ENCODE measurements at places on chromosomes 6 and 20.

- DNase-seq, result no peak
Measured at GRCh38 chr20:20205141-20205861, 153.0 kb downstream of the CFAP61 start.

- DNase-seq, result no peak
Measured at GRCh38 chr20:14235355-14235754, 102.1 kb downstream of the FLRT3 start.

DNA sequence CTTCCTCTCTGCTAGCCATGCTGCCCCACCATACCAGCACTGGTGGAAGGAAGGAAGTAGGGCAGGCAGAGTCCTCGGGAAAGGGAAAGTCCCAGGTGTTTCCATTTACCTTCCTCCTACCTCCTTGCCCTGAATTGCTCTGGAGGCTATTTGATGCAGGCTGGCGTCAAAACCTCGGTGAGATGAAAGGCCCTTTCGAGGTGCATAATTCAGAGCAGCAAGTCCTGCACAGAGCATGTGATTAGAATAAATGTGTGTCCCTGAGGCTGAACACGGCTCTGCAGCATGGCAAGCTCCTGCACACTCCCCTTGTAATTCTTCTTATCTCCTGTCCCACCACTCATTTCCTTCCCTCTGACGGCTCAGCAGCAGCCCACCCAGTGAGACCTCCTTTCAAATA lies 98.7 kb upstream of the LRFN2 start:
- no peak for DNase-seq

DNA sequence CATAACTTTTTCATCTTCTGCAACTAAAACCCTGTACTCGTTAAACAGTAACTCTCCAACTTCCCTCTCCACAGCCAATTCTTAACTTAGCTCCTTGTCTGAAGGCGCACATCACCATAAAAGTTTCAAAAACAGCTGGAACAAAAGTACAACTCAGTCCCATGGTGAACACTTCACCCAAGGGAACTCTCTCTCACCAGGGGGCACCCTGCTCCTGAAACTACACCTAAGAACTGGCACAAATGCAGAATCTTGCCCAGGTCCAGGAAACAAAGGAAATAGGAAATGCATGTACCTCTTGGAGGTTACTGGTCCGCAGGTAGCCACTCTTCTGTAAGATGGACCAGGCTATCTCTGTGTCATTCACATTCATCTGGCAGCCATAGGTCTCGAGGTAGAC lies 6.6 kb downstream of the CDK5RAP1 start:
- DNase-seq, result no peak

GRCh38 chr6:139590206-139590605 lies 215.8 kb upstream of the CITED2 start:
- no peak for DNase-seq
